Iris pigment epithelial cell (primary cell): ENCODE measurements at places on chromosomes 4 and X.
A peak's percentile ranks its signal among the peaks of the same experiment; 100 is the strongest.

- peak; percentile 85 for DNase-seq
Measured at GRCh38 chr4:83629945-83630721, 94.2 kb downstream of the GPAT3 start.

- DNase-seq: no peak
Measured at GRCh38 chr4:177706916-177707315, 264.7 kb upstream of the AGA start.

DNA sequence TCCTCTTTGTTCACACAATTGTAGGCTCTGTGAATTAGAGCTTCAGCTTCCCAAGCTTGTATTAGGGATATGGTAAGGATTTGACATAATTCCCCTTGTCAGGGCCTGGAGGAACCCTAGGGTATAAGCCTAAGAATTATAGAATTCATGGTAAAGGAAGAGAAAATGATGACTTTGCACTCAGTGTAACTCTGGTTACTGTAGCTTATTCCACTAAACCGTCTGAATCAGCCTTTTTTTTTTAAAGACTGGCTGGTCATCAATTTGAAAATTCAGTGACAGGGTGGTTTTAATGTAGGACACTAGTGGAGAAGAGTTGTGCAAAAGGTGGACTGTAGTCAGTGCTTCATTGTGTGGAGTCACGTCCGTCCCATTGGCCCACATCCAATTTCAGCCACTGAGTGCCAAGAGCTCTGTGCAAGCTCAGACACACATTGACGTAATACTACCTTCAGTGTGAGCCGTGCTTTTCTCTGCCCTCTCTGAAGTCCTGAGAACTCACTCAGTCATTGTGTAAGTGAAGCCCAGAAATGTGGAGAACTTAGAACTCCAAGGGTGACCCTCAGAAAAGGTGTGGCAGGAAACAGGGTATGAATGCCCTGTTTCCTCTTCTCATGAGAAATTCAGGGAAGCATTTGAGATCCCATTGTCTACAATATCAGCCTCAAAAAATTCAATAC is 449.8 kb downstream of the C4orf33 start:
- DNase-seq: peak; percentile 29

- DNase-seq: no peak
Measured at GRCh38 chr4:147398556-147398955, 82.3 kb upstream of the EDNRA start.

- peak; percentile 93 for DNase-seq
Measured at GRCh38 chr4:1683261-1683735, 815 bp downstream of the FAM53A start.

- DNase-seq: no peak
Measured at GRCh38 chrX:638482-639131, 8.0 kb downstream of the SHOX start.

GRCh38 chr4:113935190-113935589 is 44.3 kb downstream of the ARSJ start:
- DNase-seq: peak; percentile 56

DNA sequence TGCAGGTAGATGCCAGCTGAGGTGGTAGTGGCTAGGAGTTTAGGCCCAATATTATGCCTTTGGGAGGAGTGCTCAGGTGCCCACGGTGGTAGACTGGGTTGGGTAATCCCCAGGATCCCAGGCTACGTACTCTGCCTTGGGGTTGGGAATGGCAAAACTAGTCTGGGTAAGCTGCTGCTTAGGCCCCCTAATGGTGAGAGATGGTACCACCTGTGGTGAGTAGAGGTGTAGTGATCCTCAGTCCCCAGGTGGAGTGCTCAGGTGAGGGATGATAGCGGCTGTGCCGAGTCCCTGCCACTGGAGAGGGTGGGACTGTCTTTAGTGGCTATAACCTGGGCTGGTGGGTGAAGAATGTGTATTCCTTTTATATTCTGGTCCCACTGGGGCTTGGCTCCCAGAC is 75.2 kb downstream of the IL1RAPL2 start:
- DNase-seq: no peak

DNA sequence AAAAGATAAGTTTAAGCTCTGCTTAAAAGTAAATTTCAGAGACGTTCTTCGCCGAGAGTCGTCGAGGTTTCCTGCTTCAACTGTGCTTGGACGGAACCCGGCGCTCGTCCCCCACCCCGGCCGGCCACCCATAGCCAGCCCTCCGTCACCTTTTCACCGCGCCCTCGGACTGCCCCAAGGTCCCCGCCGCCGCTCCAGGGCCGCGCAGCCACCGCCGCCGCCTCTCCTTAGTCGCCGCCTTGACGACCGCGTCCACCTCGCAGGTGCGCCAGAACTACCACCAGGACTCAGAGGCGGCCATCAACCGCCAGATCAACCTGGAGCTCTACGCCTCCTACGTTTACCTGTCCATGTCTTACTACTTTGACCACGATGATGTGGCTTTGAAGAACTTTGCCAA is 70.8 kb downstream of the FMR1NB start:
- DNase-seq: no peak

GRCh38 chr4:13615161-13615560 is 12.4 kb downstream of the BOD1L1 start:
- DNase-seq: no peak

DNA sequence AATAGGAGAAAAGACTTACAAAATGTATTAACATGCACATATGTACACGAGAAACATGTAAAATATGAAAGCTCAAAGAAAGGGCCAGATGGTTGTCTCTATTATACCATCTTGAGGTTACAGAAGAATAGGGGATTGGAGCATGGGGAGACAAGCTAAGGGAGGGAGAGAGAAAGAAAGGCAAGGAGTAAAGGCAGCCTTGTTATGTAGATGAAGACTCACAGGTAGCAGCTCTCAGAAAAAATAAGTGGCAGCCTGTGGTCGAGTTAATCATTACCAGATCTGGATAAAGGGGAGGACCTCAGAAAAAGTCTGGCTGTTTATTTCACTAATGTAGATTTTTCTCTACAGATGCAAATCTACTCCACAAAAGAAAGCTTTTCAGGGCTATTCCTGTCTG is 26.6 kb upstream of the PPP1R2C start:
- DNase-seq: no peak

- peak; percentile 79 for DNase-seq
Measured at GRCh38 chr4:145842224-145842887, 96.3 kb downstream of the ZNF827 start.

DNA sequence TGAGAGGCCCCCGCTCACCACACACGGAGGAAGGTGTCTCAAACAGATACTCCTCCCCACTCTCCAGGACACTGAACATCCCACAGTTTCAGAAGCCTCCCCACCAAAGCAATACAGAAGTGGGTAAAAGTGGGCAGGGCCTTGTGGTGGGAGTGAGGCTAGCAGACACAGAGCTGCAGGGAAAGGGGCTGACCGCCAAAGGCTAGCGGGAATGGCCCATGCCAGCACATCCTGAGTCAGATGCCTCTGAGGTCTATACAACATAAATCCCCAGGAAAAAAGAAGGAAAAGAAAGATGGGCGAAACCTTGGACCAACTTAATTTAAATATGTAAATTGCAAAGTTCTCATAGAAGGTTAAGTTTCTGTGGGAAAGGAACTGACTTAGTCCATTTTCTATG is 21.9 kb upstream of the ARHGAP10 start:
- DNase-seq: peak; percentile 44

GRCh38 chr4:7256984-7257810 is 64.9 kb downstream of the SORCS2 start:
- DNase-seq: no peak

GRCh38 chr4:19596342-19596741 is 655.4 kb upstream of the SLIT2 start:
- no peak for DNase-seq

DNA sequence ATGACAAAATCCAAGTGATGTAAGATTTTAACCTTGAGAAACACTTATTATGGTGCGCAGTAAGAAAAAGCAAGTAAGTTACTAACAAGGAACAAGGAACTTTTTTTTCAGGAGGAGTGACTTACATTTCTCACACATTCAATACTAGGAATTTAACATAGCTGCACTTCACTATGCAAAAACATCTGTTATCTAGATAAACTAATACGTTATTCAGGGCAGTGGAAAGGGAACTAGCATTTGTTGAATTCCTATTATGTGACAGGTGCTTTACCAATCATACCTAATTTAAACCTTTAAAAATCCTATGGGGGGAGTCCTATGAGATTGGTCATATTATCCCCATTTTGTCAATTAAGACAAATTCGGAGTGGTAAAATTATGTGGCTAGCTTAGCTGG is 238.0 kb downstream of the NR3C2 start:
- no peak for DNase-seq

DNA sequence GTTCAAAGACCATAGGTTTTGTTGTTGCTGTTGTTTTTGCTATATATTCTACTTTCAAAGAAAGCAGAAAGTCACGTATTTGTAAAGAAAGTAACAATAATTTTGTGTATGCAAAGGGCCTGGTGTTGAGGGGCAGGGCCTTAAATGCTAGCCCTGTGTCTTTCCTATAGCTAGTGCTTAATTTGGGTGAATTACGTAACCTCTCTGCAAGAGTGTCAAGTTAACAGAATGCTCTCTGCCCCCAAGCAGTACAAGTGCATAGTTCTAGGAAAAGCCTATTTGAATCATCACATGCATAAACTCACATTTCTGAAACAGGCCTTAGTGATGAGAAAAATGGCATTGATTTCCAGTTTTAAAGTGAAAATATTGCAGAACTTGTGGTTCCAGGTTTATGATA is 663.6 kb downstream of the STIM2 start:
- no peak for DNase-seq

GRCh38 chrX:85391878-85392238 is 12.4 kb upstream of the POF1B start:
- no peak for DNase-seq

GRCh38 chrX:154074199-154074598 is 23.3 kb downstream of the MECP2 start:
- peak; percentile 74 for DNase-seq

DNA sequence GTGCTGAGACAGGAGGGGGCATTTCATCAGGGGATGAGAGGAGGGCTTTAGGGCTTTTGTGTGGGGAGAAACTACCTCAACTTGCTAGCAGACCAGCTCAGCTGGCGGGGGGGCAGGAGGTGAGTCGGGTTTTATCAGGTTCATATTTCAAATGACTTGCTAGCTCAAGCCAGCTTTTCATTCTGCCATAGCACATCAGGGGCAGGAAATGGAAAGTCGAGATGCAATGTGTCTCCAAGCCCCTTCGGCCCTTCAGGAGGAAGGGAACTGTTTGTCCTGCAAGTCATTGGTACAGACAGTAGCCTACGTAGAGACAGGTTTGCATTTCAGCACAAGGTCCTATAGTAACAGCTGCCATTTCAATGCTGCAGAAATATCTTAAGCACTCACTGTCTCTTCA is 194.1 kb downstream of the PTTG2 start:
- no peak for DNase-seq

- DNase-seq: peak; percentile 75
Measured at GRCh38 chr4:173257732-173258717, 76.1 kb downstream of the HMGB2 start.

GRCh38 chrX:6667048-6667768 is 132.3 kb upstream of the VCX3A start:
- no peak for DNase-seq

DNA sequence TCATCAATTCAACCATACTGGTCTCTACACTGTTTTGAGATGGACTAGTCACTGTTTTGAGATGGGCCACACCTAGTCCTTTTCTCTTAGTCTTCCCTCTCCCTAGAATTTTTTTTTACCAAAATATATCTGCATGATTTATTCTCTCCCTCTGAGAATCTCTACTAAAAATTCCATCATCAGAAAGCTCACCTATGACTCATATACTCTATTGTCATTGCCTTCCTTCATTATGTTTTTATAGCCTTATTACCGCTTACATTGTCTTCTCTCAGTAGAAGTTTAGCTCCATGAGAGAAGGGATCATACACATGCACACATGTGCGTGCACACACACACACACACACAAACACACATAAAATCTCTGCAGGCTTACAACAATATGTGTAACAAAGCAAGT is 303.6 kb downstream of the PCDH10 start:
- no peak for DNase-seq

DNA sequence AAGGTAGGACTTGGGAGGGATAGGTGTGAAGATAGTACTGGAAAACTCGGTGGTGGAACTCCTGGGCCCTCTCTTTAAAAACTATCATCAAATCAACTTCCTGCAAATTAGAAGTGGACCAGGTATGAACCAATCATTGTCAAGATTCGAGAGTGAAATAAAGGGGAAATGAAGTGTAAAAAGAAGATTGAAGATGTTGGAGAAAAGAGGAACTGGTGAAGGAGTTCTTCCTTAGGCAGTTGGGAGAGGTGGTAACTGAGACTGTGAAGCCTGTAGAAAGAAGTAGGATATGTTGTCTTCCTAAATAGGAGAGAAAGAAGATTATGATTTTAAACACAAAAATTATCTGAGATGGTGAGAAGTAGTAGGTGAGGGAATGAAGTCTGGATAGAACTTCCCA is 212.2 kb downstream of the PPP1R2C start:
- no peak for DNase-seq

GRCh38 chrX:20623448-20623847 is 356.7 kb upstream of the RPS6KA3 start:
- no peak for DNase-seq

DNA sequence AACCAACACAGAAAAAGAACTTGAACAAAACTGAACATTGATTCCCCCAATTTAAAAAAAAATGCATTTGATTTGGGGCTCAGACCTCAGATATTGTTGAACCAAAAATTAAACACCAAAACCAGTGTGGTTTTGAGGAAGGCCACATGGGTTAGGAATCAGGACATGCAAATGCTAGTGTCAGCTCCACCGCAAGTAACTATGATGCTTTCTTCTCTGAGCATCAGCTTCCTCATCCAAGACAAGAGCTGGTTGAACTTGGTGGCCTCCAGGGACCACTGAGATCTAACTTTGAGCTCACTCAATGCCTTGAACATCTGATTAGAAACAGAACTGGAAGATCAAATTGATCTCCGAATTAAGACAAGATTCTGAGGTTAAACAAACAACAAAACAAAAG is 142.9 kb upstream of the NWD2 start:
- no peak for DNase-seq

- DNase-seq: peak; percentile 38
Measured at GRCh38 chr4:166293556-166293955, 420.5 kb downstream of the TLL1 start.

GRCh38 chr4:28435314-28435713 is 1574.7 kb downstream of the STIM2 start:
- DNase-seq: no peak

- DNase-seq: no peak
Measured at GRCh38 chr4:7170012-7170411, 22.3 kb upstream of the SORCS2 start.

DNA sequence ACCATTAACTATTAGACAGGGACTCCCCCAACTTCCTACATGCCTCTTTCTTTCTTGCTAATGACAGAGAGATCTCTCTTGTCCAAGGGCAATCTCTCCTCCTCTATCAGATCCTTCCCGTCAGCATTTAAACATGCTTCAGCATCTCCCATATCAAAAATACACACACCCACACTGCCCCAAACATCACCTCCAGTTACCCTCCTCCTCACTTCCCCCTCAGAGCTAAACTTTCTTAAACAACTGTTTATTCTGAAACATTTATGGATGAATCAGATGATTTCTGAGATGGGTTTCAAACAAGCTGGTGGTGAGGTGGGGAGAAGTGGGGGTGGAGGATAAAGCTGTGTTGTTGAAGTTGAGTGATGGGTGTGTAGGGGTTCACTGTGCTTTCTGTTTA is 23.5 kb downstream of the USP46 start:
- no peak for DNase-seq
